ENCODE measurements at places on chromosomes 7 and 10.

DNA sequence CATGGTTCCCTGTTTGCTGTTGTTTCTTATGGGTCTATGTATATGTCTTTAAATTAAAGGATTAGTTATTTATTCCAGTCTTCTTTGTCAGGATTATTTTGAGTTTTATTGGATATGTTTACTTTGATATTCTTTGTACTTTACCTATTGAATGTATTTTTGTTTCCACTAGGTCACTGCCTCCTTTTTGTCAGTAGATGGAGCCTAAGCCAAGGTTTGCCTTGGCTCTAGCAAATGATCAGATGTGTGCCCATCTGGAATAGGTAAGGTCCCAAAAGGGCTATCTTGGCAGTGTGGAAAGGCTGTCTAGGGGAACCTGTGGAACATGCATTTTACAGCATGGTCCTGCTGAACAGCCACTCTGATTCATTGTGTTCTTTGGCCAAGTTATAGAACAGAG, 337.3 kb upstream of the GHITM start:
- no peak for DNase-seq

DNA sequence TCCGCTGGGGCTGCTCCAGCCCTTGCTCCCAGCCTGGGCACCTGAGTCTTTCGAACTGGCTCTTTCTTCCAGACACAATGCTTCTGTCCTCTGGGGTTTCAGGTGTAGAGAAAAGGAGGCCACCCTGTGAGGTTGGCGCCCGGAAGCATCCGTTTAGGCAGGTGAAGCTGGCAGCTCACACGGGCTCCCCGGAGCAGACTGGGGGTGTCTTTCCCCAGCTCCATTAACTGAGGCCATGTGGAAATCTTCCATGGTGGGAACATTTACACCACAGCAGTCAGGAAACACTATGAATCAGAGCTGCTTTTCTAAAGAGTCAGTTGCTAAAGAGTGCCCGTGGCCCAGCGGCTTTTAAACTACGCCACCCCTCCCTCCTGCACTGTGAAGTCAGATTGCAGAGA, 29.2 kb downstream of the PRKAG2 start:
- DNase-seq = no peak

- no peak for DNase-seq
These were observed 57.5 kb downstream of the EXOC4 start for GRCh38 chr7:133310232-133310862.

GRCh38 chr10:112139176-112139575, 44.4 kb downstream of the GPAM start:
- DNase-seq = no peak

- DNase-seq = no peak
These were observed 400.4 kb upstream of the POM121L12 start for GRCh38 chr7:52635021-52635420.

DNA sequence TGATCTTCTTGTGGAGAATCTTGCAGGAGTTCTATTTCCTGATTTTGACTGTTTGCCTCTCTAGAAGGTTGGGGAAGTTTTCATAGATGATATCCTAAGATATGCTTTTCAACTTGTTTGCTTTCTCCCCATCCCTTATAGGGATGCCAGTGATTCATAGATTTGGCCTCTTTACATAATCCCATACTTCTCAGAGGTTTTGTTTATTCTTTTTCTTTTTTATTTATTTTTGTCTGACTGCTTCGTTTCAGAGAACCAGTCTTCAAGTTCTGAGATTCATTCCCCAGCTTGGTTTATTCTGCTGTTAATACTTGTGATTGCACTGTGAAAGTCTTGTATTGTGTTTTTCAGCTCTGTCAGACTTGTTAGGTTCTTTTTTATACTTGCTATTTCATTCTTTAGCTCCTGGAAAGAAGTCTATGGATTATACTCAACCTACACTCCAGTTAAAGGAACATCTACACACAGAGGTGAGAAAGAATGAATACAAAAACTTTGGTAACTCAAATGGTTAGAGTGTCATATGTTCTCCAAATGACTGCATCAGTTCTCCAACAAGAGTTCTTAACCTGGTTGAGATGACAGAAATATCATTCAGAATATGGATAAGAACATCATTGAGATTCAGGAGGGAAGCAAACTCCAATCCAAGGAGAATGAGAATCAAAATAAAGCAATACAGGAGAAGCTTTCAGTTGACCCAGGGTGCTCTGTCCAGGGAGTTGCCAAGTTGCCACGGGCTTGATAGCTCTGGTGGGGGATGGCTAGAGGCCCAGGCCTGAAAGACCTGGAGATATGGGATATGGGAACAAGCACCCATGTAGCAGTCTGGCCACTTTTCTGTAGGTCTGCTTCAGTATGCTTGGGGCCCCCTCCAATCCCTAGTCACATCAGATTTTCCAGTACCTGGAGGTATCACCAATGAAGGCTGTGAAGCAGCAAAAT, 150.3 kb downstream of the AHR start:
- DNase-seq = no peak

GRCh38 chr7:108002726-108003598, at the start of gene LAMB1:
TSS of gene LAMB1 (minus strand) at chr7:108003161. CDS start at chr7:108002885, 276 bp downstream.
- DNase-seq = no peak

- DNase-seq = no peak
These were observed 175.3 kb upstream of the SH2B2 start for GRCh38 chr7:102111061-102112041.

DNA sequence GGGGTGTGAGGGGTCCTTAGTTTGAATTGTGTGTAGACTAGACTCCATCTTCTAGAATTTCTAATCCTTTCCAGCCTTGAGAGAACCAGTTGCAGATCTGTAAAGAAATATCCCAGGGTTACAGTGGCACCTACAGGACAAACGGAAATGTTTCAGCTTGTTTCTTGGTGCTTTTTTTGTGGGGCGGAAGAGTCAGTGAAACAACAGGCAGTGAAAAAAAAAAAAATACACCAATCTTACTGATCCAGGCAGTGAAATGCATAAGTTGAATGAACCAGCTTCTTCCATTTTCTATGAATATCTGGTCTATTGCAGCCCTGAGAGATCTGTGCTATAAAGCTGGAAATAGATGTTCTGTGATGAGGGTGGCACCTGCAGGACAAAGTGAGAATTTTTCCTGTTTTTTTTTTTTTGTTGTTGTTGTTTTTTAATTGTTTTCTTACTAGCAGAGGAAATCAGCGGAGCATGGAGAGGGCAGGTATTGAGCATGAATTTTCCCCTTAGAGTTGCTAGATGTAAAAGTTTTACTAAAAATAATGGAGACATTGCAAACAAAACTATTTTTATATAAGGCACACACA, 81.9 kb upstream of the DYNC1I1 start:
- DNase-seq = no peak

DNA sequence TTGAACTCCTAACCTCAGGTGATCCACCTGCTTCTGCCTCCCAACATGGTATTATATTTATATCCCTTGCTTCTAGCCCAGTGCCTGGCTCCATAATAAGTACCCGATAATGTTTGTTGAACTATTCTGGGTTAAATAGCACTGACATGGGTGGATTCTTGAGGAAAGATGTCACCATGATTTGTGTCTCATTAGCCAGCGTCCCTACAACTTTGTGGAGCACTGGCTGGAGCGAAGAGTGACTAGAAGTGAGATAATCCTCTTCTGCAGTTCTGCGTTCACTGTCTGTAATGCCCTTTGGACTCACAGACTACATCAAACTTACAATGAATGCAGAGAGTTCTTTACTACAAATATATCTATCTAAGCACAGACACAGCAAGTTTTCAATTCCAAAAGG, 16.9 kb upstream of the AKR1E2 start:
- DNase-seq = no peak

DNA sequence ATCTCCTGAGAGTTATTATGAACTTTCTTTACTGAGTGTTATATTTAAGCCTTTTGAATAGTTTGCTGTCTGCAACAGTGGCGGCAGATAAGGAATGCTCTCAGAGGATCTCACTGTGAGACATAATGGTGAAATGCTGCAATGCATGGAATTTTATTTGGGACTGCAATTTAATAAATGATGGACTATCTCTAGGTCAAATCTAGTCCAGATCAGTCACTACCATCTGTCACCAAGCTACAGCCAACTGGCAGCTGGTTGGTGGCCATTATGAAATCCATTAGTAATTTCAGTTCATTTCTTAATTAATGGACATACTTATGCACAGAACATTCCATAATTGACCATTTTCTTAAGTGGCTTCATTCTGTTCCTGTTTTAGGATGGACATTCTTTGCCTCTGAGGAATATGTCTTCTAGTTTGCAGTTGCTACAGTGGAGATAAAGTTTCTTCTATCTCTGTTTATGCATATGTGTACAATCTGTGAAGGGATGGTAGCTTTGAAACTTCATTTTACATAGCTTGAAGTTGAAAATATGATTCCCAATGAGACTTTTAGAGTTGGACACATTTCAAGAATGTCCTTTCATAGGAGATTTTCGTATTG, 586.6 kb downstream of the SUGCT start:
- no peak for DNase-seq

- DNase-seq = no peak
These were observed 146.8 kb downstream of the SPAG6 start for GRCh38 chr10:22491931-22492615.

DNA sequence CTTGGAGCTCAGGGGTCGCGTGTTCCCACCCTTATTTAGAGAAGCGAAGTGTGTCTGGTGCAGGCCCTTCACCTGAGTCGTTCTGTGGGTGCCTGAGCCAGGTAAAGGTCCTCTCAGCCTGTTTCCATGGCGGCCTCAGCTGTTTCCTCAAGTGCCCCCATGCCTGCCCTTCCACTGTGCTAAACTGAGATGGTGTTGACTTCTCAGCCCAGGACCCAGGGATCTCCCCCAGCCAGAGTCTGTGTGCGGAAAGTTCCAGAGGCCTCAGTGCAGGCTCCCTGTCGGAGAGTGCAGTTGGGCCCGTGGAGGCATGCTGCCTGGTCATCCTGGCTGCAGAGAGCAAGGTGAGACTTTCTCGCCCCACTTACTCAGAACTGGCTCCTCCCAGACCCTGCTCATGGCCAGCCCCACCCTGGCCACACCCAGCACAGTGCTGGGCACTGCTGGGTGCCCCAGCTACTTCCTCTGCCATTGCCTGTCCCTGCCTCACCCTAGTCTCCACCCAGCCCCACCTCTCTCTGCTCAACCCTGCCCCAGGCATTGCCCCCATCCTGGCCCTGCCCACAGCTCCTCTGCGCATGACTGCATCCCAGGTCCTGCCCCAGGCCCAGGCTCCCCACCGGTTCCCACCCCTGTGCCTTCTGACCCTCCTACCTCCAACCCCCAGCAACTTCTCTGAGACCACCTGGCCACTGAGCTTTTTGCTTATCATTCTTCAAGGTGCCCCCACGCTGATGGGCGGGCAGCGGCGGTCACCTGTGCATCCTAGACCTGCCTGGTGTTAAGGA, 20.3 kb downstream of the NACAD start:
- no peak for DNase-seq

- DNase-seq = no peak
These were observed 67.8 kb downstream of the GRB10 start for GRCh38 chr7:50714857-50715256.

- DNase-seq = no peak
These were observed 50.6 kb upstream of the UBE3C start for GRCh38 chr7:157088136-157088535.

GRCh38 chr7:10644849-10645248, 328.8 kb upstream of the PHF14 start:
- no peak for DNase-seq

- DNase-seq = no peak
These were observed 2.8 kb downstream of the EMX2 start for GRCh38 chr10:117545141-117546019.

- no peak for DNase-seq
These were observed 54.5 kb downstream of the RAB18 start for GRCh38 chr10:27558612-27559020.

- DNase-seq = peak; percentile 10
These were observed 133.6 kb downstream of the ZMIZ1 start for GRCh38 chr10:79202188-79203013.

DNA sequence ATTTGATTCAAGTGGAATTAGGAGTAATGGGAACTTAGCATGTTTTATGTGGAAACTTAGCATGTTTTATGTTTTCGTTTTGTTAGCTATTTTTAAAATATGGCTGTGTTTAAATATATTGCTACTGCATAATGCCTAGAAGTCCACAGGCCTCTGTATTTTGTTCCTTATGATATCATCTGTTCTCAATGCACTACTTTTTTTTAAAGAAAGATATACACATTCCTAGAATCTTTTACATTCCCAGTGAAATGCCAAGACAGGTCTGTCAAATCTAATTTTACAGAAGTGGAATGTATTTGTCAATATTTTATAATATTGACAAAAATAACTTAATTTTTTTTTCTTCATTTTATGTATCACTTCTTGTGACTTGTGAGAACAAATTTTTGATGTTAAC, 51.6 kb downstream of the ST7 start:
- DNase-seq = no peak

- no peak for DNase-seq
These were observed 29.6 kb downstream of the COG5 start for GRCh38 chr7:107534139-107534538.

DNA sequence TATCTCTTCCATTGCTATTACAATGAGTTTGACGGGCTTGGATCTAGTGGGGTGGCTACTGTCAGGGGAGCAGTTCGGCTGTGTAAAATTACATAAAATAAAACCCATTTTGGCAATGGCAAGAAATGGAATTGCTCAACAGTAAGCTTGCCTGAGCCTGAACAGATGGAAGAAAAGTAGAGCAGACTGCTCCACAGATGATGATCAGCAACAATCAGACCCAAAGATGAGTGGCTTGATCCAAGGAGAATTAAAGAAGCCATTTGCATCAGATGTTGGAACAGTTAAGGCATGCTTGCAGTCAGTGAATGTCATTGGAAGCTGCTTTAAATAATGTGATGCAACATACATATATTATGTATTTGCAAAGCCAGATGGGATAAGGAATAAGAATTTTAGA, 256.6 kb upstream of the SMIM30 start:
- DNase-seq = no peak

GRCh38 chr7:137266764-137267163, 76.8 kb downstream of the PTN start:
- no peak for DNase-seq

GRCh38 chr10:11397980-11398580, 213.4 kb downstream of the USP6NL start:
- DNase-seq = no peak

DNA sequence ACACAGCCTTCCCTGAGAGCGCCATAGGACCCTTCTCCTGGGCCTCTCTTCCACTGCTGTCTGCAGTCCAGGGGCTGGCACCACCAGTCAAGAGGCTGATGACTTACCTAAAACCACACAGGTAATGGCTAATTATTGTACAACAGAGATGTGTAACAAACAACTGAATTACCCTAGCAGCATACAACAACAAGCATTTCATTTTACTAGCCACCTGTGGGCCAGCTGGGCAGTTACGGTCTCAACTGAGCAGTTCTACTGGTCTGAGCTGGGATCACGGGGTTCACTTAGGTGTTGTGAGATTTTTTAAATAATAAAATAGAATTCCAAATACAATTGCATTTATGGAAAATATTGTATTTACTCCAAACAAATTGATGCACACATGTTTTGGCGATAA, 431.9 kb downstream of the TNS3 start:
- no peak for DNase-seq

DNA sequence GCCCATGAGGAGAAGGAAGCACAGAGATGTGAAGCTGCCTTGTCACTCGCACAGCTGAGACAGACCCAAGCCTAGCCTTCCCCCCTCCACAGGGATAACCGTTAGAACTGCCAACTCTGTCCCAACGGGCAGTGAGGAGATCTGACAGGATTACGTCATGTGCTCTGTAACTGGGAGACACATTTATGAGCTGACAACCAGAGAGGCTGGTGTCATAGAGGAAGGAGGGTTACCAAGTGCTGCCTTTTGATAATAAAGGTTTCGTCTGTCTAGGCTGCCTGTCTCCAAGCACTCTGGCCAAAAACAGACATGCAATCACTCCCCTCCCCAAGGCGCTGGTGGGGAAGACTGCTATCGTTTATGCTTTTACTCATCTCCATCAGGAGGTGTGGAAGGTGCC, 165.9 kb downstream of the PLXNA4 start:
- no peak for DNase-seq

- DNase-seq = no peak
These were observed 126.3 kb downstream of the COL26A1 start for GRCh38 chr7:101488826-101489572.
